Effector CD8-positive, alpha-beta T cell (primary cell): ENCODE measurements at places on chromosomes 11 and 22.

- no peak for DNase-seq
Observed at GRCh38 chr11:46676436-46677158, 23.8 kb downstream of the ARHGAP1 start.

- DNase-seq: no peak
Observed at GRCh38 chr11:87368858-87369480, 331.2 kb downstream of the TMEM135 start.

DNA sequence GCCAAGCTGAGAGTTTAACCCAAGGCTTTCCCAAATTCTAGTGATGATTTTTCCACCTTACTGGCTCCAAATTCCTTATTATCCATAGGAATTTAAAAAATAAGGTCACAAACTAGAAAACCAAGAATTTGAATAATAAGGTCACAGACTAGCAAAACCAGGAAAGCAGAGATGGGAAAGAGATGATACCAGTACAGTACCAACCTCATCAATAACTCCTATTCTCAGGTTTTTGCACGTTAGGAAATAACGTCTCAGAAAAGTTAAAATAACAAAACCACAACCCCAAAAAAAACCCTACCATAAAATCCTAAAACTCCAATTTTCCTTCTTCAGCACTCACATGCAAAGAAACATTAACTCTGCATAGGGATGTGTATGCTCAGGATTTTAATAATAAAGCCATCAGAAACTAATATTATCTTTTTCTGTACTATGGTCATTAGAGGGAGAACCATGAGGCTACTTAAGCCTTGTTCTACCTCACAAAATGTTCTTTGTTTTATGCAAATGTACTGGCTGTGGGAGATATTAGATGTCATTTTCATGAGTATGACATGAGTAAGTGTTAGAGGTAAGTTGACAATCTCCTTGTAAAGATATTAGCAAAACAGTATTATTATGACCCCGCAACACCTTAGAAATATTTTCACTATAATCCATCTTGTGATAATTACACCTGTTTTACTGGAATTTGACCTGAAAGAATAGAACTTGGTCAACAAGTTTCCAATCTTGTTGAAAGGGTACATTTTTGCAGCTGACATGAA lies 16.1 kb upstream of the EED start:
- DNase-seq: no peak

DNA sequence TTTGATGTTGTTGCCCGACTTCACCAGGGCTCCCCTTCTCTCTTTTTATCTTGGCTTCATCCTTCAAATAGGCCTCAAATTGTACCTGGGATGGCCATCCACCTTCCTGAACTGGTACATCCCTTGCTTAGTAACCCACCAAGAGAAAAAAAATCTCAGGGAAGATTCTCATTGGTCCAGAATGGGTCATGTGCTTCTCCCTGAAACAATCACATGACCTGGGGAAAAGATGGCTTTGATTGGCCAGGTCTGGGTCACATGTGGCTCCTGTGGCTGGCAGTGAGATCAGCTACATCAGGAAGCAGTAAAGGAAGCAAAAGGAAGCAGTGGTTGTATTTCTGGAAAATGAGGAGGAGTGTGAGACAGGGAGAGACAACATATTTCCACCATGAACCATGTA lies 540.2 kb downstream of the MIAT start:
- no peak for DNase-seq

- peak; percentile 58 for DNase-seq
Observed at GRCh38 chr22:37218771-37219411, 6.6 kb upstream of the SSTR3 start.

GRCh38 chr22:32653823-32654222 lies 147.7 kb upstream of the TIMP3 start:
- DNase-seq: no peak

GRCh38 chr11:122156940-122157382 lies 40.9 kb upstream of the BLID start:
- no peak for DNase-seq

- no peak for DNase-seq
Observed at GRCh38 chr11:3901249-3902025, 46.0 kb downstream of the STIM1 start.

- DNase-seq: no peak
Observed at GRCh38 chr11:65887723-65888162, 528 bp downstream of the FIBP start.
